ENCODE measurements at places on chromosomes 1 and 21. TPM values are rescaled to one million over a fixed set of nuclear protein-coding genes. Genes with fewer than 3 reads are reported as not detected.

DNA sequence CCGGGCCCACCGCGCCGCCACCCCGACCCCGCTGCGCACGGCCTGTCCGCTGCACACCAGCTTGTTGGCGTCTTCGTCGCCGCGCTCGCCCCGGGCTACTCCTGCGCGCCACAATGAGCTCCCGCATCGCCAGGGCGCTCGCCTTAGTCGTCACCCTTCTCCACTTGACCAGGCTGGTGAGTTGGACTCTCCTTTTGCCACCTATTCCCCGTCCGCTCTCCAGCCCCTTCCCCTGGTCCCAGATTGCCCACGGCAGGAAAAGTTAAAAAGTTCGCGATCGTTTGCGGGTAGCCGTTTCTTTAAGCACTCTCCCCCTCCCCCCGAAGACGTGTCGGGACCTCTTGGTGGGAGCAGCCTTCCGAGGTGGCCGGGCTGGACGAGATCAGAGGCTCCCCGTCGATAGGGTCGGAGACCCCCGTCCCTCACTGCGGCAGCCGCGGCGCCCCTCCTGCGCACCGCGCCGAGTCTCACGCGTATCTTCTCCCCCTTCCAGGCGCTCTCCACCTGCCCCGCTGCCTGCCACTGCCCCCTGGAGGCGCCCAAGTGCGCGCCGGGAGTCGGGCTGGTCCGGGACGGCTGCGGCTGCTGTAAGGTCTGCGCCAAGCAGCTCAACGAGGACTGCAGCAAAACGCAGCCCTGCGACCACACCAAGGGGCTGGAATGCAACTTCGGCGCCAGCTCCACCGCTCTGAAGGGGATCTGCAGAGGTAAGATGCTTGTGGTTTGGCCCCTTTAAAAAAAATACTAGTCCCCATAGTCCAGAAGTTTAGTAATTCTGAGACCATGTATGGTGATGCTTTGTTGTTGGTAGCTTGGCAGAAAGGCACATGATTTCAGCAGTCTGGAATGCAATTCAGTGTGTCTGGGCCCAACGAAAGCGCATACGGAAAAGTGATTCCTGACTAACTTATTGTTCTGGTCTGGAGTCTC lies 576 bp downstream of the CCN1 start:
- H3K27ac ChIP-seq = peak overlapping the region; percentile 99
- peaks cover 77% of the 10 kb centered on the region for H3K4me1 ChIP-seq
- peak; percentile 72 for DNase-seq

DNA sequence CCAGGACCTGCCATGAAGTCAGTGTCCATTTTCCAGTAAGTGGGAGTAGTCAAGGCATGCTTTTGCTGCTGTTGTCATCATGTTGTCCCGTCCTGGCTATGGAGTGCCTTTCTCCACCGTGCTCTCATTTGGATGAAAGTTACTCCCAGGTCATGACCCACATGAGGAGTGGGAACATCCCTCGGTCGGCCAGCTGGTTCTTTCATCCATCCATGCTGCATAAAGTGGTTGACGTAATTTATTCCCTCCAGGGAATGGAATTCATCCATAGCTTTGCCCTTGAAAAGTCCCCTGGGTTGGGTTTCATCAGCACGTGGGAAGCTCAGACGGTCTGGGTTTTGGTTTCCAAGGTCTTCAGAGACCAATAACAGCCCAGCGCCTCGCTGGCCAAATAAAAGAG lies 11.6 kb downstream of the PLA2G2A start:
- peak; percentile 75 for DNase-seq
- H3K27me3 ChIP-seq = peaks cover 47% of the 10 kb centered on the region
- no peak overlapping the region for H3K4me3 ChIP-seq

- no peak overlapping the region for H3K4me3 ChIP-seq
- peaks cover 7% of the 10 kb centered on the region for H3K4me1 ChIP-seq
- no peak for DNase-seq
- no peaks in the 10 kb centered on the region for H3K36me3 ChIP-seq
Measured at GRCh38 chr1:246001837-246002230, 505.2 kb downstream of the SMYD3 start.

OR2AK2 gene
- total RNA-seq = not detected
